ENCODE measurements at places on chromosomes 6 and 20. TPM values are rescaled to one million over a fixed set of nuclear protein-coding genes. Genes with fewer than 3 reads are reported as not detected.

Gene PRICKLE4
- 2.3 TPM for total RNA-seq

Gene GDAP1L1
- total RNA-seq: not detected

GRCh38 chr6:82441047-82441855 is 77.6 kb downstream of the TPBG start:
- H3K36me3 ChIP-seq: no peaks in the 10 kb centered on the region
- H3K4me3 ChIP-seq: no peak overlapping the region
- H3K27me3 ChIP-seq: peaks cover 45% of the 10 kb centered on the region
- H3K4me1 ChIP-seq: peaks cover 13% of the 10 kb centered on the region
- H3K27ac ChIP-seq: no peak overlapping the region

Gene LRRC73
- total RNA-seq: 0.40 TPM

GRCh38 chr6:6736791-6737654 is 148.5 kb downstream of the LY86 start:
- H3K4me1 ChIP-seq: no peaks in the 10 kb centered on the region
- H3K4me3 ChIP-seq: no peak overlapping the region
- no peaks in the 10 kb centered on the region for H3K36me3 ChIP-seq
- peaks cover 28% of the 10 kb centered on the region for H3K27me3 ChIP-seq
- no peak for DNase-seq
- no peak overlapping the region for H3K27ac ChIP-seq

DNA sequence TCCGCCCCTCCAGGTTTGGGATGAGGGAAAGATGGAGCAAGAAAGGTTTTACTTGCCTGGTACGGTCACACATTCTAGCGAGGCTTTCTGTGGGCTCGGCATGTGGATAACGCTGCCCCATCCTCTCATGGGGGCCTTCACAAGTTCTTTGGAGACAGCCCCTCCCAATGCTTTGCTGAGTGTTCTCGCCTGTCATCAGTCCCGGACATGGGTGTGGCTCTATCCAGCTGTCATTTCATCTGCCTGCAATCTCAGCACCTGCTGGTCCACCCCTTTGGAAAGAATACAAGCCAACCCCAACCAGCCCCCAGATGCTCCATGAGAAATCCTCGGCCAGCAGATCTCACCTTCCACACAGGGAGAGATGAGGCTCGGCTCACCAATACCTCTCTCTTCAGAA is 30.3 kb upstream of the MDGA1 start:
- peaks cover 6% of the 10 kb centered on the region for H3K4me1 ChIP-seq
- peaks cover 4% of the 10 kb centered on the region for H3K27me3 ChIP-seq
- H3K27ac ChIP-seq: no peak overlapping the region
- DNase-seq: no peak
- H3K36me3 ChIP-seq: no peaks in the 10 kb centered on the region
- no peak overlapping the region for H3K4me3 ChIP-seq

- H3K36me3 ChIP-seq: no peaks in the 10 kb centered on the region
- no peak for DNase-seq
- no peaks in the 10 kb centered on the region for H3K4me1 ChIP-seq
- peaks cover 45% of the 10 kb centered on the region for H3K27me3 ChIP-seq
These were observed 60.5 kb upstream of the ANKEF1 start for GRCh38 chr20:9974324-9974723.

GRCh38 chr20:47352332-47353238 is 3.9 kb downstream of the ZMYND8 start:
- no peak overlapping the region for H3K27ac ChIP-seq
- DNase-seq: no peak
- peaks cover 4% of the 10 kb centered on the region for H3K36me3 ChIP-seq
- H3K27me3 ChIP-seq: no peaks in the 10 kb centered on the region

- no peak overlapping the region for H3K27ac ChIP-seq
- H3K36me3 ChIP-seq: no peaks in the 10 kb centered on the region
- peaks cover 3% of the 10 kb centered on the region for H3K27me3 ChIP-seq
- no peak overlapping the region for H3K4me3 ChIP-seq
- no peak for DNase-seq
These were observed 67.9 kb upstream of the BTN3A2 start for GRCh38 chr6:26296857-26297648.

Gene OLIG3
- not detected for total RNA-seq

- H3K27me3 ChIP-seq: no peaks in the 10 kb centered on the region
- no peak for DNase-seq
- peaks cover 85% of the 10 kb centered on the region for H3K4me1 ChIP-seq
These were observed 234.5 kb downstream of the BMP7 start for GRCh38 chr20:57031867-57032355.

DNA sequence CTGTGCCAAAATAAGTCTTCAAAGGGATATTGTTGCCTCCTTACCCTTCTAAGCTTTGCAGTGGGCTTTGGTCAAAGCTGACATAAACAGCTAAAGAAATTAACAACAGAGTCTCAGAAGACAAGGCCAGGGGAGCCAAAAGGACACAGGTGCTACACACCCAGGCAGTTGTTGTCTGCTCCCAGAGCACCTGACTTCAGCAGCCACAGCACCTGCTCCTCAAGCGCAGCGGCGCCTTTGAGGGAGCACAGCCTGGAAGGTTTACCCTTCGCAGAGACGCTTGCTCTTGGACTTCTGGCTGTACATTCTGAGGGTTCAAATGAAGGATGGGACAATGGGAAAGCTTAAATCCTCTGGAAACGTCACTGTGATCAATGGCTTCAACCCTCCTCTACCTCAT is 16.6 kb downstream of the B4GALT5 start:
- no peak for DNase-seq
- no peak overlapping the region for H3K27ac ChIP-seq
- no peak overlapping the region for H3K4me3 ChIP-seq
- no peaks in the 10 kb centered on the region for H3K36me3 ChIP-seq
- H3K27me3 ChIP-seq: no peaks in the 10 kb centered on the region
- H3K4me1 ChIP-seq: peaks cover 69% of the 10 kb centered on the region

- no peaks in the 10 kb centered on the region for H3K27me3 ChIP-seq
- no peak overlapping the region for H3K4me3 ChIP-seq
- H3K4me1 ChIP-seq: peaks cover 5% of the 10 kb centered on the region
- no peak overlapping the region for H3K27ac ChIP-seq
- DNase-seq: no peak
These were observed 27.0 kb downstream of the PNLDC1 start for GRCh38 chr6:159826968-159827647.

GRCh38 chr6:35044761-35045421 is 96.2 kb downstream of the TCP11 start:
- peaks cover 13% of the 10 kb centered on the region for H3K36me3 ChIP-seq
- H3K4me1 ChIP-seq: peaks cover 22% of the 10 kb centered on the region
- no peaks in the 10 kb centered on the region for H3K27me3 ChIP-seq

- peaks cover 4% of the 10 kb centered on the region for H3K36me3 ChIP-seq
- peak overlapping the region; percentile 54 for H3K27ac ChIP-seq
- peaks cover 58% of the 10 kb centered on the region for H3K4me1 ChIP-seq
- DNase-seq: no peak
- no peaks in the 10 kb centered on the region for H3K27me3 ChIP-seq
- no peak overlapping the region for H3K4me3 ChIP-seq
These were observed 2.6 kb downstream of the SMIM29 start for GRCh38 chr6:34246249-34246562.

DNA sequence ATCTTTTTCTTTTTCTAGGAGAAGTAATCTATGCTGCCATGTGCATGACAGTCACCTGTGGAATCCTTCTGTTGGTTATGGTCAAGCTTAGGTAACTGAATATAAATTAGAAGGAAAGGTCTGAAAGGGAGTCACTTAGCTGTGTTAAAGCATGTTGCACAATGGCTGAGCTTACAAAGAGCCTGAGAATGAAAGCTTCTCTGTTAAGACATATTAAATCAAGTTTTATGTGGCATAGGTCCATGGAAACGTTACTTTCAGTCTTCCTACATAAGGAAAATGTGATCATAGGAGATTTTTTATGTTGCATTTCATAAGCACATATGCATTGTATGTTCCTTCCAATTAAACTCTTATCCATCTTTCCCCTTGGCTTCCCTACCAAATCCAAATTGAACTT is 72.1 kb downstream of the GFRAL start:
- peaks cover 29% of the 10 kb centered on the region for H3K27me3 ChIP-seq
- H3K4me3 ChIP-seq: no peak overlapping the region
- DNase-seq: no peak
- no peaks in the 10 kb centered on the region for H3K36me3 ChIP-seq

Gene PNLDC1
- total RNA-seq: not detected

- H3K4me3 ChIP-seq: no peak overlapping the region
- no peak for DNase-seq
- H3K27ac ChIP-seq: no peak overlapping the region
These were observed 24.4 kb downstream of the SPDEF start for GRCh38 chr6:34531580-34532201.

GRCh38 chr6:130978660-130979396 is 84.2 kb downstream of the EPB41L2 start:
- H3K27ac ChIP-seq: no peak overlapping the region
- no peaks in the 10 kb centered on the region for H3K27me3 ChIP-seq
- H3K36me3 ChIP-seq: no peaks in the 10 kb centered on the region
- no peak for DNase-seq
- peaks cover 9% of the 10 kb centered on the region for H3K4me1 ChIP-seq

GRCh38 chr6:73248192-73248903 is 14.6 kb downstream of the KHDC1 start:
- DNase-seq: no peak
- no peaks in the 10 kb centered on the region for H3K36me3 ChIP-seq
- no peak overlapping the region for H3K4me3 ChIP-seq
- H3K27ac ChIP-seq: no peak overlapping the region
- peaks cover 8% of the 10 kb centered on the region for H3K27me3 ChIP-seq

Gene ARG1
- not detected for total RNA-seq

- H3K36me3 ChIP-seq: no peaks in the 10 kb centered on the region
- DNase-seq: no peak
- H3K27me3 ChIP-seq: no peaks in the 10 kb centered on the region
- H3K27ac ChIP-seq: peak overlapping the region; percentile 8
These were observed 37.6 kb upstream of the SUPT3H start for GRCh38 chr6:45415315-45415714.

DNA sequence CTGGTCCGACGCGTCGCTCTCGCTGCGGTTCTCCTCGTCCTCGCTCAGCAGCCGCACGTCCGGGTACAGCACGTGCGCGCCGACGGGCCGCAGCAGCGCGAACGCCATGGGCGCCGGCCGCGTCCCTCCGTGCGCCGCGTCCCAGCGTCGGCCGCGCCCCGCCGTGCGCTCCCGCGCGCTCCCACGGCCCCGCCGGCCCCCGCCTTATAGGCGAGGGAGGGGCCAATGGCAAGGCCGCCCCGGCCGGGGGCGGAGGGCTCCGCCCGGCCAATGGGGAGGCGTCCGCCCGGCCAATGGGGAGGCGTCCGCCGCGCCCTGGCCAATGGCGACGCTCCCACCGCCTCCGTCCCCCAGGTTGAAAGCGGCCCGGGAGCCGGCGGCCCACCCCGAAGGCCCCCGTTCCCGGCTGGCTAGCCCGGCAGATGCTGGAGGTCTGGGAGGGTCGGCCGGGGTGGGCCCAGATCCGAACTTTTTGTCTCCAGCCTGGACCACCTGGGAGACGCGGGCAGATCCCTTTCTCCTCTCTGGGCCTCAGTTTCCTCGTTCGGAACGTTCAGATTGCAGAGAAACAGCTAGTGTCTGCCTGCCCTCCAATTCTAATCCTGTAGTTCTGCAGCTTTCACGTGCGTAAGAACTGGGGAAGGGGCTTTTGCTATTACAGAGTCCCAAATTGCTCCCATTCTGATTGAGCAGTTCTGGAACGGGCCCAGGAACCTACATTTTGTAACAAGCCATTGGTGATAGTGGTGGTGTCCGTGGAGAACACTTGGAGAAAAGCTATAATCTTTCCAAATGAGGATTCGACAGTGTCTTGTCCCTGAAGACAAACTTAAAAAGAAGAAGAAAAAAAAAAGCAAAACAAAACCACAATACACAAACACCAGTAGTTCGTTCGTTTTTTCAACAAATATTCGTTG is at the start of gene TCF15:
TSS of gene TCF15 (minus strand) at position 180 of the 917 bp plus-strand sequence. CDS start at position 108, 72 bp downstream.
- H3K27me3 ChIP-seq: peaks cover 57% of the 10 kb centered on the region
- H3K36me3 ChIP-seq: no peaks in the 10 kb centered on the region
- H3K4me1 ChIP-seq: peaks cover 6% of the 10 kb centered on the region
- H3K27ac ChIP-seq: no peak within 1 kb of the TSS

Gene TINAG
- total RNA-seq: not detected

DNA sequence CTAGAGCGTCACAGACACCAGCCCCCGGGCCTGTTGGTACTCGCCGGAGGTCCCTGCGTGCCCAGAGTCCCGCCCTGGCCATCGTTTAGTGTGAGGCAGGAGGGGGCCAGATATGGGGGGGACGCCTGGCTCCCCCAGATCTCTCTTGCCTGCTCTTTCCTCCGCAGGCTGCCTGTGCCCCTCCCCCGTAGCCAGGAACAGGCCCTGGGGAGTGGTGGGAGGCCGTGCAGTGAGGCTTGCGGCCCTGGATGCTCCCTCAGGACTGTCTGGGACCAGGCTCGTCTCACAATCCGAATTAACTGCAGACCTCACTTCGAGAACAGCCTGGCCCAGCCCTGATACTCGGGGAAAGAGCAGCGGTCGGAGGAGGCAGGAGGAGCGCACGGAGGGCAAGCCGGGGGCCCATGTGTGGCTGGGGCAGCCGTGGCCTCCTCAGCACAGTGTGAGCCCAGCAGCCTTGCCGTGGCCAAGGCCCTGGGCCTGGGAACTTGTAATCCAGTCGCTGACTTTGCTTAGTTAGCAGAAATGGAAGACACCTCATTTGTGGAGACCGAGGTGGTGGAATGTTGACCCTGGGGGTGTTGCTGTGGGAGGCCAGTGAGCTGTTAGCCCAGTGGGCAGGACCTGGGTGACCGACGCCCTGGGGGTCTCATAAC is 28.7 kb downstream of the FRMD1 start:
- H3K4me3 ChIP-seq: no peak overlapping the region
- H3K4me1 ChIP-seq: peaks cover 5% of the 10 kb centered on the region
- no peak for DNase-seq
- H3K27me3 ChIP-seq: no peaks in the 10 kb centered on the region
- H3K36me3 ChIP-seq: no peaks in the 10 kb centered on the region
- no peak overlapping the region for H3K27ac ChIP-seq

GRCh38 chr6:70231311-70231710 is 71.6 kb downstream of the COL9A1 start:
- no peaks in the 10 kb centered on the region for H3K36me3 ChIP-seq
- no peak overlapping the region for H3K4me3 ChIP-seq
- H3K27me3 ChIP-seq: no peaks in the 10 kb centered on the region
- no peaks in the 10 kb centered on the region for H3K4me1 ChIP-seq
- no peak for DNase-seq

DNA sequence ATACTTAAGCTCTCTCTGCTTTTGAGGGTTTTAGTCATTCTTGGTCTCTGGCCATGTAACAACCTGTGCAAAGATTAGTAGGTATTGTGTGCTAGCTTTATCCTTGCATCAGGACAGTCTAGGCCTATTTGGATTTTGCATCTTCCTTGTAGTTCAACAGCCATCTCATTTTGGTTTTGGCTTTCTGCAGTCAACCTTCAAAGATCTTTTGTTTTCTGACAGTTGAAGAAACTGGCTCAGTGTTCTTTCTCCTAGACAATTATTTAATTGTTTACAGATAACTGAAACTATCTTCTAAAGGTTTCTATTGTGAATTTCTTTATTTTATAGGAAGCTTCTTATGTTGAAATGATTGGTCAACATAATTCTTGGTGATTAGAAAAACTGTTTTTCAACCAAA is 307.5 kb downstream of the CDKAL1 start:
- no peaks in the 10 kb centered on the region for H3K4me1 ChIP-seq
- no peak overlapping the region for H3K27ac ChIP-seq
- H3K4me3 ChIP-seq: no peak overlapping the region
- H3K36me3 ChIP-seq: no peaks in the 10 kb centered on the region
- no peak for DNase-seq

Gene OVOL2
- not detected for total RNA-seq

Data from osteocyte (in vitro differentiated cells).